ENCODE measurements at places on chromosomes 7 and 10.

- no peak for DNase-seq
These were observed 99.3 kb downstream of the SEMA3C start for GRCh38 chr7:80819503-80819902.

DNA sequence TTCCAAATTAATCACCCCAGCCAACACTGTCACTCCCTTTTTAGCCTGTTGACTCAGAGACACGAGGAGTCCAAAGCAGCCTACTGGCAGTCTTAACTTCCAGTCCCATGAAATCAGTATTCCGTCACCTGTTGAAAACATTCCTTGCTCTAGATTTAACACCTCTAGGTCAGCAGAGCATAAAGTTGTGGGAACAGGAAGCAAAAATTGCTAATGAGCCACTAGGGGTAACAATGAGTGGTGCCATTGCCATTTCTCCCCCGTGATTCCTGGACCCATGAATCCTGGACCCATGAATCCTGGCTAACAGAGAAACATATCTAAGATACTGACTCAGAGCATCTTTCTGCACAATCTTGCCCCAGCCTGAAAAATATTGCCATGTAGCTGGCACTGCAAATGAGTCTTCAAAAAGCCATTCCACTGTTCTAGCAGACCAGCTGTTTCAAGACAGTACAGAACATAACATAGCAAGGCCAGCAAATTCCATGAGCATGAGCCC lies 252.7 kb upstream of the PTER start:
- DNase-seq, result no peak

- DNase-seq, result no peak
These were observed 42.6 kb upstream of the LRRC4 start for GRCh38 chr7:128073671-128074310.

DNA sequence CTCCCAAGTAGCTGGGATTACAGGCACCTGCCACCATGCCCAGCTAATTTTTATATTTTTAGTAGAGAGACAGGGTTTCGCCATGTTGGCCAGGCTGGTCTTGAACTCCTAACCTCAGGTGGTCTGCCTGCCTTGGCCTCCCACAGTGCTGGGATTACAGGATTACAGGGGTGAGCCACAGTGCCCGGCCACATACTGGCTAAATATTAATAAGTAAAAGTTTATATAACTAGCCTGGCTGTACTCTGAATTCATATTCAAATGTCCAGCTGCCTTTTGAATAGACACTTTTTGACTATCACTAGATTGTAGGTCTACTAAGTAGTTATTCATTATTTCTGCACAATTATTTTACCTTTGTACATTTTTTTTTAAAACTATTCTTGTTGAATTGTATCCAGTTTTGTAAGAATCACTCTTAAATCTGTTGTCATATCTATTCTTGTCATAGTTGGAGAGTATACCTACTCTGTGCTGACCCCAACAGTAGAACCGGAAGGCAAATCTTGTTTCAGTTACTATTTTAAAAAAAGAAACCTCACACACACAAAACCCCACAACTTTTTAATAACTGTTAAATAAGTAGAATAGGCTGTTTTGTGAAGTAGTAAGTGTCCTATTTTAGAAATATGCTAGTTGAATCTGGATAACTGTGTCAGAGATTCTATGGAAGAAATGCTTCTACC lies 29.6 kb downstream of the MINPP1 start:
- no peak for DNase-seq

DNA sequence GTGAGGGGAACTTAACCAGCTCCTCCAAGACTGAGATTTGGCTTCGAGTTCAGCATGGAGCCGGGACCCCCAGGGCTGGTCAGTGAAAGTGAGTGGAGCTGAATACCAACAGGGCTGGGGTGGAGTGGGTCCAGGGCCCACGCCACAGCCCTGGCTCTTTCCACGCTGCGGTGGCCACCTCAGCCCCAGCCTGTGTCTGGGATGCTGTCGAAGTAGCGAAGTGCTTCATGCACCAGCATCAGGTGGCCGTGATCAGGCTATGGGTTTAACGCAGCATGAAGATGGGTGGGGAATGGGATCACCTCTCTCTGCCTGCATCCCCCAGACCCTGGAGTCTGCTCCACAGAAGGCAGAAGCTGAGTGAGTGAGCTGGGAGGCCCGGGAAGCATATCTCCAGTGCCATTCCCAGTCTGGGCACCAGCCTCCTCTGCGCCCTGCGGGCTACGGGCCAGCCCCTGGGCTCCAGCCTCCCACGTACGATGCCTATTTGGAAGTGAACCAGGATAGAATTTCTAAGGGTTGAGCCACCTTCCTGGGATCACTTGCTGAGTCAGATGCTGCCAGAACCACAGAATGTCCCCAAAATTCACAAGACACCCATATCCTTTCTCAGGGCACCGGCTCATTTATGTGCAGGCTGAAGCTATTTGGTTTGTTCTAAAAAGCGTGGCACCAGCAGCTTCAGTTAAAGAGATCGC lies 131.1 kb upstream of the CHST15 start:
- no peak for DNase-seq

DNA sequence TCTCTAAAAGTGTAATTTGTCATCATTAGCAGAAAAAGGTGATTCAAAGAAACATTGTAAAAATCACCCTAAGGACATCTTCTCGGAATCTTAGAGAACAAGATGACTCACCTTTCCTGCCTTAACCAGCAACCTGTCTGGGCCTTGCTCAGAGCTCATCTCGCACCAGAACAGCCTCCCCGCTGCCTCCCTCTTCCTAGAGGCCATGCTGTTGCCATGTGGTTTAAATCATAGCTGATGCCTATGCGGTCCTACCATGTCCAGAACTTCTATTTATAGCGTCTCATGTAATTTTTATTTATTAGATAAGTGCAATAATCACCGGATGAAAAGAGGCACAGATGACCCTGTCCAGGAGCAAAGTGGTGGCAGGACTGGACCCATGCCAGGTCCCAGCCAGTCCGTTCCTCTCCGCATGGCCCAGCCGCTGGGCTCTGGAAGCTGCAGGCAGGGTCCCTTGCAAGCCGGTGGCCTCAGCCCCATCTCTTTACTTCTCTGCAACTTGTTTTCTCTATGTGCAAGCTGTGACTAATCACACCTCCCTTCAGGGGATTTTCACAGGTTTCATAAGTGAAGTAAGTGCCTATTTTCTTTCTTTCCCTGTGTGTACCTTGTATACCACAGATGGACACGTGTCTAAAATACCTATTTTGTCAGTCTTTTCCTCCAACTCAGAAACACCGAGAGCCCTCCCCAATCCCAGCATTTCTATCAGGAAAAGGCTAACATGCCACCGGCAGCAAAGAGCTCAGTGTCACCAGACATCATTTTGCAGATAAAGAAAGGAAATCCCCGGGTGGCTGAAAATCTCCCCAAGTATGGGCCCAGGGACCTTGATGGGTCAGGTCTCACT lies 27.1 kb downstream of the KLF6 start:
- peak; percentile 33 for DNase-seq

DNA sequence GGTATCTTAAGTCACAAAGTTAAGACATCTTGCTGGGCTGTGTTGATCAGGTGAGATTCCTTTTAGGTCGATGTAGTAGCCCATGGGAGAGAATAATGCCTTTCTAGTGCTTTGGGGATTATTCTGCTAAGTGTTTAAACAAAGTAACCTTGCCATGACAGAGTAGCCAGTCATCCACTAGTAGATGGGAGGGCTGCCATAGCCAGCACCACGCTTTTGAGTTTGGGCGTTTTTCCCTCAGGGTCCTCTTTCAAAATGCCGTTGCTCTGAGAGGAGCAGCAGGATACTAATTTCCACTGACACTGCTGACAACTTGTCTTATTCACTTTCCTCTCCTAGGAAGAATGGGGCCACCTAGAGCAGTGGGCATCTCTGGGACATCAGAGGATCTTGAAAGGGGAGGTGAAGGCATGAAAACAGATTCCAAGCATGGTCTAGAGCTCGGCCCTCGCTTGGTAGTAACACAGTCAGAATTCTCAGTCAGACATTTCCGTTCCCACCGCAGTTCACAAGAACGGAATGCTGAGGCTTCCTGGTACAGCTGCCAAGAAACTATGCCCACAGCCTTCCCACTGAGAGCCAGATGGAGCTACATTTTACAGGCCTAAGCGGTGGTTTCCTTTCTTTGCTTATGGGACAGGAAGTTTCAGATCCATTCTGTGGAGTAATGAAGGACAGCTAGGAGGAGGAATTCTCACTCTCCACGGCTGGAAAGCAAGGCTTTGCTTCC lies 15.3 kb upstream of the RSU1 start:
- DNase-seq, result no peak

DNA sequence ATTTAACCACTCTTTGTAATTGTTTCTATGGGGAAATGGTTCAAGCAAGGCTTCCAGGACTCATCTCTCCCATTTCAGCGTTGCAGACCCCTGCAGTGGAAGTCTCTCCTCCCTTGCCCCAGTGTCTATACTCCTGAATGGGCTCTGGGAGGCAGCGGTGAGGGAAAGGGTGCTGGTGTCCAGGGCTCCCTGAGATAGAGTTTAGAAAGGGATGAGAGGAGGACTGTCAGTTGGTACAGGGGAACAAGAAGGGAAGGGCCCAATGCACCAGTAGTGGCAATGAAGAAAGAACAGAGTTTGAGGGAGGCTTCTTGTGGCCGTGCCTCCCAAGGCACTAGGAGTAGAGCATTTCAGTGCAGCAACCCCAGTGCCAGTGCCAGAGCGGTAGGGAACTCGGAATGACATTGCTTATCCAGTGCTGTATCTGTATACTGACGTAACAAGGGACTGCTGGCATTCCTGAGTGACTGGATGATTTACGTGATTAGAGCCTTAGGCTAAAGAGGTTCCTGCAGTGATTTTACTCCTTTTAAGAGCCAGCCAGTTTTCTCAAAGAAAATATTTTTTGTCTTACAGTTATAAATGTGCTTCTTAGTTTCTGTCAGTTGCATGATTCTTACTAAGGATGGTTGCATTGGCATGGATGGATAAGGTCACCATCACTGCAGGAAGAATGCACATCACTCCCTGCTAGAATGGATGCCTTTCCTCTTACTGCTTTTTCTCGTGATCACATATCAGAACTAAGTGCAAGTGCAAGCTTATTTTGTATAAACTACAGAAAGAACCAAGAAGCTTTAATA lies 28.0 kb downstream of the PRPF18 start:
- DNase-seq, result no peak

Measured in ecto neural progenitor cell (in vitro differentiated cells).